ENCODE measurements at places on chromosomes 3 and 15.
A peak's percentile ranks its signal among the peaks of the same experiment; 100 is the strongest.

DNA sequence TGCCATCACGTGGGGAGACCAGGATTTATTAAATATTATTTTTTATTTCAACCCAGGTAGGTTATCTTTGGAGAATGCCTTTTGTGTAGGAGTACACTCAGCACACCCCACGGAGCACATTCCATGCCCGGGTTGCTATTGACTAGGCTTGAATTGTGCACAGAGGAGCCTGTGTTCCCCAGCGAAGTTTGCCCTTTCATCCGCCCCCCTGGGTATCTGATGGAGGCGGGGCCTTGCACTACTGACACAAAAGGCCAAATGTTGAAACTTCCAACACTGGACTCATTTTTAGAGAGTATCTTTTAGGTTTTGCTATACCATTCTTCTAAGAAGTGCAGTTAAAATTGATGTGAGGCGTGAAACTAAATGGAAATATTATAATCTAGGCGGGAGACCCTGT, 39.3 kb upstream of the PPP4R2 start:
- no peak for DNase-seq

- DNase-seq = no peak
Observed at GRCh38 chr3:13023235-13023970, 49.8 kb downstream of the IQSEC1 start.

- DNase-seq = no peak
Observed at GRCh38 chr3:17990390-17990789, 248.0 kb upstream of the TBC1D5 start.

DNA sequence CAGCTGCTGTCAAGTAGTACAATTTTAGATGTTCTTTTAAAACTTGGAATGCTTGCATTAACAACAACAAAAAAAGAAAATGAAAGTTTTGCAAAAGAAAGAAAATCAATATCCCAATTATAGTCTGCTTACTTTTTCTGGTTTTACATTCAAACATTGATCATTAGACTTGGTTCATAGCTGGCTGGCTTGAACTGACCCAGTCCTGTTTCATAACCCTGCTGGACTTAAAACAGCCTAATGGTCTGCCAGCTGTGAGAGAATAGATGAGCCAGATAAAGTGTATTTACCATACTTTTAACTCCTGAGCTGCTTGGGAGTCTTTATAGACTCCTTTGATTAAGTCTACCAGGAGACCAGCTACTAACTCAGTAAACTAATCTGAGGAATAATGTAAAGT, 59.2 kb downstream of the PIAS1 start:
- DNase-seq = no peak

DNA sequence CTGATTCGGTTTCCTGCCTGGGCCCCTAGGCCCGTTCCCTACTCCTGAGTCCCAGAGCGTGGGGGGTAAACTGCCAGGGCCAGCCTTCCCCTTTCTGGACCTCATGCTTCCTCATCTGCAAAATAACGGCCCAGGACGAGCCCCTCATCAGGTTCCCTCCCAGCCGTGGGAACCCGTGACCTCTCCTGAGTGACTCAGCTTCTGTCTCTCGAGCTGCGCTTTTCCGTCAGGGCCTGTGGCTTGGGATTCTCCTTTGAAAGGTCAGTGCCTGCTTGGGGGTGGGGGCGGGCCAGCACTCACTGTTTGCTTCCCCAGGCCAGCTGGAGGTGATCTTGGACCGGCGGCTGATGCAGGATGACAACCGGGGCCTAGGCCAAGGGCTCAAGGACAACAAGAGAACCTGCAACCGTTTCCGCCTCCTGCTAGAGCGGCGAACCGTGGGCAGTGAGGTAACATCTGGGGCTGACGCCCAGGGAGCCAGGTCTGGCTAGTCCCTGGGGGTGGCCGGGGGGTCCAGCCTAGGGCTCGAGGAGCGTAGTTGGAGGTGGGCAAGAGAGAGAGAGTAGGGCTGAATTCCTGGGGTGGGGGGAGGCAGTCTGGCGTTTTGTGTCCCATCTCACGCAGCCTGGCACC, 12.8 kb downstream of the MAN2A2 start:
- DNase-seq = no peak

DNA sequence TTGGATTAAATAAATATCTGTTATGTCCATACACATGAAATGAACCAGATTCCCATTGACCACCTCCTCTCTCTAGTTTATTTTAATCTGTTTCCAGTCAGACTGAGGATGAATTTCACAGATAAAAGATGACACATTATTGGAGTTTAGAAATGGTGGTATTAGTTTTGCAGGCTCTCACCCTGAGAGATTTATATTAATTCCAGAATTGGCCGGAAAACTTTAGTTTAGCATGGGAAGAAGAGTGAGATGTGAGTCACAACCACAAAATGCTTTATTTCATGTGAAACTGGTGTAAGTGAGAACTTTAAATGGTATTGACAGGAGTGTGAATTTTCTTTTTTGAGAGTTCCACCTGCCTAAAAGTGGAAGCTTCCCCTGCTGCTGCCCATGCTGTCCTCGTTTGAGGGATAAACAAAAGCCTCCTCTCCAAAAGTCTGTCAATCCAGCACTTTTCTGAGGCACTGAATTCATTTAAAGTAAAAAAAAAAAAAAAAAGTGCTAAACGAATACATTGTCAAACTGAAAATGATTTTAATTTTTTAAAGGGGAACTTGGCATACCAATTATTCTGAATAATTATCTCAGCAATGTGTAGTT, 65.1 kb upstream of the EPHA3 start:
- no peak for DNase-seq

DNA sequence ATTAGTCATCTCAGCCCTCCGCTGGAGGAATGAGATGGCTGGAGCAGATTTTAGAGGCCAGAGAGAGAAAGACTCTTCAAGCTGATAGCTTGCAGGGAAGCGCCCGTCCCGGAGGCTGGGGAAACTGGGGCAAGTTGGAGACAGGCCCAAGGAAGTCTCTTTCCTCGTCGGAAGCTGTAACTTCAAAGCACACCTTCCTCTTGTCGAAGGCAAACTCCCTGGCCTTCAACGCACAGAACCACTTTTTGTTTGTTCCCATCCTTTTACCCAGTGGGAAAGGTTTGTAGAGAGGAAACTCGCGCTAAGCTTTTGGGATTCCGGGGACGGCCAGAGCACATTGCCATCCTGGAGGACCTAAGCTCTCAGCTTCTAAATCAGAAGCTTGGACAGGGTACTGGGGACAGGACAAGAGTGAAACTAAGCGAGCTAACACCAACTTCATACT, 900 bp upstream of the EOMES start:
- no peak for DNase-seq

DNA sequence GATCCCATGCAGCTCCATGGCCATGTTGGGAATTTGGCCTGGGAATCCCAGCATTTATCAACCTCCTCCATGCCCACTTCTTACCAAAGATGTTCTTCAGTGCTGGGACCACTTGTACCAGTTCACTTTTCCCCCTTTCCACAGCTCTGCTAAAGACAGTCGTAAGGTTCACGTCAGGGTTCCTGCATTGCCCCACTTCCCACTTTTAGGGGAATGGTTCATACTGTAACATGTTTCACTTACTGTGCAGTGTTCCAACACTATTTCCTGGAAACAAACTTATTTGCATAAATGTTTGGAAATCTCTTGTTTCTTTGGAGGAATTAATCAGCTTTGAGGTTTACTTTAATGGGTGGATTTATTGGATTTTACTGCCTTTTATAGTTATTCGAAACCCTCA, 17.0 kb downstream of the APH1B start:
- no peak for DNase-seq

DNA sequence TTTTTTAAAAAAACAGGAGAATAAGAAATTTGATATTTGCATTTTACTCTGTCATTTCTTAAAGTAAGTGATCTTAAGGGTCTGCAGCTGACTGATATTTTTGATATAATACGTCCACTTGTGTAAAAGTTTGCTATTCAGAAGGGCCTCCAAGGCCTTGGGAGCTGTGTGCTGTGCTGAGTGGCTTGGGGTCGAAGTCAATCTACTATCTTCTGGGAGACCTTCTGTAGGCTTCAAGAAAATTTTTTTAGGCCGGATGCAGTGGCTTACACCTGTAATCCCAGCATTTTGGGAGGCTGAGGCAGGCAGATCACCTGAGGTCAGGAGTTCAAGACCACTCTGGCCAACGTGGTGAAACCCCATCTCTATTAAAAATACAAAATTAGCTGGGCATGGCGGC, 26.3 kb downstream of the THSD4 start:
- no peak for DNase-seq

DNA sequence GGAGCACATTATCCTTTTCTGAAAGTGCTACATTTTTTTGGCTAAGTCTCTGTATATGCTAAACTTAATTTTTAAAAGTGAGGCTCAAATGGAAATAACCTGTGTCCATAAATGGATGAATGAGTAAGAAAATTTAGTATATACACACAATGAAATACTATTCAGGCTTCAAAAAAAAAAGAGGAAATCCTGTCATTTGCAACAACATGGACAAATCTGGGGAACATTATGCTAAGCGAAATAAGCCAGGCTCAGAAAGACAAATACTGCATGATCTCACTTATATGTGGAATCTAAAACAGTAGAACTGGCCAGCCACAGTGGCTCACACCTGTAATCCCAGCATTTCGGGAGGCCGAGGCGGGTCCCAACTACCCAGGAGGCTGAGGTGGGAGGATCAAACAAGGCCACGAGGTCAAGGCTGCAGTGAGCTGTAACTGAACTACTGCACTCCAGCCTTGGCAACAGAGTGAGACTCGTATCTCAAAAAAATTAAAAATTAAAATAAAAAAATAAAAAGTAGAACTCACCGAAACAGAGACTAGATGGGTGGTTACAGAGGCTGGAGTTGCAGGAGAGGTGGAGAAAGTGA, 25.8 kb downstream of the CCDC12 start:
- DNase-seq = no peak

DNA sequence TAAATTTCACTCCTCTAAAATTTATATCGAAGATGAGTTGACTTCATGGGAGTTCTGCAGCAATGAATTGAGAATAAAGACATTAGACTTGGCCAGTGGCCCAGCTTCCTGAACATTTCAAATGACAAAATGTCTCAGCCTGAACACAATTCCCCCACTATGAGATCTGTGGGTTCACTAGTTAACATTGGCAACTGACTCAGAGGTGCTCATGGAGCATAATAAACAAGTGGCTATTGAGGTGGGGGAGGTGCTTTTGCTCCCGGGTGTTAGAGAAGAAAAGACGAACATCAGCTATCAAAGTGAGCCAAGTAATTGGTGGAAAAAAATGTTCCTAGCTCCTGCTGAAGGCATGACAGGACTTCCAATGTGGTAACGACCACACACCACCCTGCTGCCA, 6.3 kb downstream of the ATP13A4 start:
- no peak for DNase-seq

DNA sequence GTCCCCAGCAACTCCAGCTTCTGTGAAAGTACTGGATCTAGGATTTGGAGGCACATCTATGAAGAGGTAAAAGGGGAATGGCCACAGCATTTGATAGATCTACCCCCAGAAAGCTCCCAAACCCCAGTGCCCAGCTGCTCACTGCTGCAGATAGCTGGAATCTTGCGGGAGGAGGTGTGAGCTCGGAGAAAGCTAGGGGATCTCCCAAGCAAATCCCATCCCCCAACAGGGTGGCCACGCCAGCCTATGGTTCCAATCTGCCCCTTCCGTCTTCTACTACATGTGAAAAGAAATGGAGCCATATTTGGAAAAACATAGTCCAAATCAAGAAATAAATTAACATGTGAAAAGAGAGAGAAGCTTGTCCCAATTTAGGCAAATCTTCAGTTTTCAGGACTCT, 42.0 kb downstream of the SEMA5B start:
- DNase-seq = no peak

- DNase-seq = peak; percentile 13
Observed at GRCh38 chr3:33915796-33916546, 117.5 kb downstream of the PDCD6IP start.

GRCh38 chr3:179181993-179182551, 33.9 kb downstream of the PIK3CA start:
- no peak for DNase-seq

DNA sequence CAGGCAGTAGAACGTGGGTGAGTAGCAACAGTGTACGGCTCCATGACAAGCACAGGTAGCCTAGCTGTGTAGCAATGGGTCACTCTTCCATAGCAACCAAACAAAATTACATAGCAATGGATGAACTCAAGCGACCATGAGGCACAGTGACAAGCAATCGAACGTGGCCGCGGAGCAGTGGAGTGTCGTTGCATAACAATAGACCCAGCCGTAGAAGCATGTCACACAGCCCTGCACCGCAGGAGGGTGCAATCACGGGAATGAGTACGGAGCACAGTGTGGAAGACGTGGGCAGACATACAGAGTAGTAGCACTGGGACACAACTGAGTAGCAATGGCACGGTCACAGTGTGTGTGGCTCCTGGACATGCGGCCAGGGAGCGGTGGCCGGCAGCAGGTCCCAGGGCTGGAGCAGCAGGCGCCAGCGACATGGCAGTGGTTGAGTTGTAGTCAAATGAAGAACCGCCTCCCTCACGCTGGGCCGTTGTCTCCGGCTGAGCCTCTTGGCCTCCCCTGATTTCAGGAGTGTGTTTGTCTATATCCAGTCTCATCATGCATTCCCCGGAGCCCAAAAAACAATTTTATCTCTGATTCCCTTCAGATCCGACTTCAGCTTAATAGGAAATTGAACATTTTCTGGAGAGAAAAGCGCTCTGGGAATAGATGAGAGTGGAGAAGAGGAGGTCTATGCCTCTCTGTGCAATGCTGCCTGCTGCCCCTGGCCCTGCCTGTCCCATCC, 64.1 kb downstream of the CCDC33 start:
- DNase-seq = no peak

GRCh38 chr3:15207836-15208504, 1.9 kb downstream of the CAPN7 start:
- DNase-seq = no peak

- DNase-seq = no peak
Observed at GRCh38 chr3:45165497-45166283, 19.5 kb upstream of the CDCP1 start.

DNA sequence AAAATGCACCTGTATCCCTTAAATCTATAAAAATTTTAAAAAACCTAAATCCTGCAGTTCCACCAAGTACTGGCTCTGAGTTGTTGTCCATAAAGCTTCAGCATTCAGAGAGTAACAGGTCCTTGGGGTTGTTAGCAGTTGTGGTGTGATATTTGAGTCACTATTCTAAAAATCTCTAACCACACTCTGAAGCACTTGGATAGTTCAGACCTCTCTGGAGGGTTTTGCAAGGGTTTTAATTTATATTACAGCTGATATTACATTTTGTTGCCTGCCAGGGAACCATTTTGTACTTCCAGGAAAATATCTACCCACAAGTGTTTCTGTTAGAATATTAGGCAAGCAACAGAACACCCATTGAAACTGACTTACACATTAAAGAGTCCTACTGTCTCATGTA, 255.6 kb downstream of the TBL1XR1 start:
- DNase-seq = no peak

GRCh38 chr3:35187908-35188307, 451.4 kb upstream of the ARPP21 start:
- DNase-seq = no peak

GRCh38 chr3:155326244-155326643, 32.8 kb upstream of the STRIT1 start:
- no peak for DNase-seq

GRCh38 chr15:47412136-47412535, 305.2 kb upstream of the SEMA6D start:
- DNase-seq = no peak

- no peak for DNase-seq
Observed at GRCh38 chr3:134331811-134332199, 42.4 kb downstream of the AMOTL2 start.
